ENCODE measurements at places on chromosomes 16 and 17. TPM values are rescaled to one million over a fixed set of nuclear protein-coding genes. Genes with fewer than 3 reads are reported as not detected.

DNA sequence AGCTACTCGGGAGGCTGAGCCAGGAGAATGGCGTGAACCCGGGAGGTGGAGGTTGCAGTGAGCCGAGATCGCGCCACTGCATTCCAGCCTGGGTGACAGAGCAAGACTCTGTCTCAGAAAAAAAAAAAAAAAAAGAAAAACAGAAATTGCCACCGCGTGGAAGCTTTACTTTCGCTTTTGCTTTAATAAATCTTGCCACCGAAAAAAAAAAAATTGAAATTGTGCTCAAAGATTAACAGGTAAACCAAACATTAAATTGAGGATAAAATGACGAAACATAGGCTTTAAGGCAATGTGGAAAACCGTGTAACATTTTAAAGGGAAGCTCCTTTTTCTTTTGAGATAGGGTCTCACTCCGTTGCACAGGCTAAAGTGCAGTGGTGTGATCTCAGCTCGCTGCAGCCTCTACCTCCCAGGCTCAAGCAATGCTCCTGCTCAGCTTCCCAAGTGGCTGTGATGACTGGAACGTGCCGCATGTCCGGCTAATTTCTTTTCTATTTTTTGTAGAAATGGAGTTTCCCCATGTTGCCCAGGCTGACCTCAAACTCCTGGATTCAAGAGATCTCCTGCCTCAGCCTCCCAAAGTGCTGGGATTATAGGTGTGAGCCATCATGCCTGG lies 40.1 kb downstream of the ZNF276 start:
- DNase-seq, result no peak

- DNase-seq, result peak; percentile 39
Observed at GRCh38 chr17:45719335-45720071, 64.6 kb upstream of the CRHR1 start.

CLEC19A gene
- total RNA-seq, result 0.41 TPM

SRCIN1 gene
- 11.1 TPM for total RNA-seq

CRYBA1 gene
- total RNA-seq, result not detected

SLC2A4 gene
- 5.6 TPM for total RNA-seq

DNA sequence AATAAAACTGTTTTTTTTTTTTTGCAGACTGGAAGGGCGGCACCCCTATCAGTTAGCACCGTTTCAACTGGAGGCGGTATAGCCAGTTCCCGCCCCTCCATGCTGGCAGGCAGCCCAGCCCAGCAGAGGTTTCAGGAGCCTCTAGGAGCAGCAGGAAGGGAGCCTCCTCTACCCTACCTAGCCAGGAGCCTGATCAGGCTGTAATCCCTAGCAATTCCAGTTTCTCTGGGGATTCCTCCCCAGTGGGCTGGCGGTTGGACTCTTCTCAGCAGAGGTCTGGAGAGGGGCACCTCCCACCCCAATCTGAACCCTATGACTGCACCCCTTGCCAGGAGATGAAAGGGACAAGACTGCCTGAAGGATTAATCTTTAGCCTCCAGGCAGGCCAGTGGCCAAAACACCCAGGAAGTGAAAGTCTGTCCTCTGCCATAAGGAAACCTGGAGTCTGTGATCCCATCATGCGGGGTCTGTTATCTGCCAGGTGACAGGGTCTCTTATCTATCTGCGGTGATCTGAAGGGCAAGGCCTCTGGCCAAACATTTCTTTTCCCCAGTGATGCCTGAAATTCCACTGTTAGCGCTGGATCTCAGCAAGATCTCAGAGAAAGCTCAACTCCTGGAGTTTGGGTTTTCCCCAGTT lies 4.9 kb upstream of the CDH1 start:
- peak; percentile 58 for DNase-seq

METTL26 gene
- 121 TPM for total RNA-seq

DNA sequence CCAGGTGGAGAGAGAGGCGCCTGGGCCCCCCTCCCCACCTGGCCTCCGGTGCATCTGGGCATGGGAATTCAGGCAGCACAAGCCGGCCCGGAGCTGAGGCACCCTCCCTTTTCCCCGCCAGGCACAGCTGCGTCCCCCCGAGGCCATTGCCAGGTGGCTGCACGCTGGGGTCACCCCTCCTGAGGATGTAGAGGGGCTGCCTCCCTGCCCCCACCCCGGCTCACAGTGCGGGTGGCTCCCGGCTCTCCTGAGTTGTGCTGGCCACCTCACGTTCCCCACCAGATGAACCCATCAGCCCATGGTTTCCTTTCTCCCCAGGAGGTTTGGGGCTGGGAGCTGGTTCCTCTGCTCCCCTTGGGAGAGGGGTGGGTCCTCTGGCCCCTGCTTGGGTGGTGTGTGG lies 12.6 kb downstream of the CACNA1H start:
- DNase-seq, result no peak

SPATA32 gene
- total RNA-seq, result 0.15 TPM

PRSS53 gene
- 4.9 TPM for total RNA-seq

DNA sequence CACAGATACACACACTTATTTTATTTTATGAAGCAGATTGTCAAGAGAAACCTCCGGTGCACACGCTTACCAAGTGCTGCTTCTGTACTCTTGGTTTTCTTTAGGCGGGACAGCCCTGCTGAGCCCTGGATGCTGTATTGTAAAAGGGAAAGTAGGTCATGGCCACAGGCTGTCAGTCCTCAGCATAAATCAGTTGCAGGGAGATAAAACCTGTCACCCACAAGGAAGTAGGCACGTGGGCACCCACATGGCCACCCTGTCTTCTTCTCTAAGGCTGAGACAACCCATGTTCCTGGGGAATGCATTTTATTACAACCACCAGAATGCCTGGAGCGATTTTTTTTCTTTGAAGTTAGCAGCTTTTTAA lies 59.3 kb downstream of the ASIC2 start:
- no peak for DNase-seq

CA7 gene
- 2.2 TPM for total RNA-seq

GRCh38 chr17:36935671-36936454 lies 1.4 kb upstream of the LHX1 start:
- peak; percentile 74 for DNase-seq
